ENCODE measurements at places on chromosomes 5 and 9.

GRCh38 chr9:131997076-131997475 is 82.6 kb downstream of the MED27 start:
- DNase-seq = no peak

GRCh38 chr5:32639943-32640342 is 54.6 kb downstream of the SUB1 start:
- DNase-seq = peak; percentile 83

DNA sequence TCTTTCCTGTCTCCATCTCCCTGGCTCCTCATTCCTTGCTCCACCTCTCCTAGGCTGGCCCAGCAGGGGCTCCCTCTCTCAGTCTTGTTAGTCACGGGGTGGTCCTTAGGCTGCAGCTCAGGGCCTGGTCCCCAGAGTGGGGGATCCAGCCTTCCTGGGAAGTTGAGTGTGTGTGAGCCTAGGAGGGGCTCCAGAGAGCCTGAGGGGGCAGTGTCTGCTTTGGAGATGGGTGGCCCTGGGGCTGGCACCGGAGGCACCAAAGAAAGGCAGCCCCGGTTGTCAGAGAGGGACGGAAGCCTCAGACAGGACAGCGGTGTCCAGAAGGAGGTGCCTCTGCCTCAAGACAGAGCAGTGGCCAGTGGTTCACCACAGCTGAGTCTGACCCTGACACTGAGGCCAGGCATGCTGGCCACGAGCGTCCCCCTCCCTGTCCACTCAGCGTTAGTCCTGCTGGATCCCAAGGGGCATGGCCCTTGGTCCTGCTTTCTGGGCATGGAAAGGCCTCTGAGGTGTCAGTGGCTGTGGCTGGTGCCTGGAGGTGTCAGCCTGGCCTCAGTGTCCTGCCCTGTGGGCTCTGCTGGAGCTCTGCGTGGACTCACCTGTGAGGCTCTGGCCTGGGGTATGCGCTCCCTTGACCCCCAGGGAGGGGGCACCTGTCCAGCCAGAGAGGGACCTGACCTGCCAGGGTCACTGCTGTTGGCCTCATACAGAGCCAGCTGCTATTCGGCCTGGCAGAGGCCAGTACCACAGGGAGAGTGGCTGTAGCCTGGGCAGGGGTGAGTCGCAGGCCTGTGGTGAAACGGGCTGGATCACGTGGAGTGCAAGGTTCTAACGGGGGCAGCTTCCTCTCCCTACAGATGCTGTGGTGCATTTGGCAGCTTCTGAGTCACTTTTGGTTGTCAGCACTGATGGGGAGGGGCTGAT is 130.6 kb downstream of the CACNA1B start:
- no peak for DNase-seq

DNA sequence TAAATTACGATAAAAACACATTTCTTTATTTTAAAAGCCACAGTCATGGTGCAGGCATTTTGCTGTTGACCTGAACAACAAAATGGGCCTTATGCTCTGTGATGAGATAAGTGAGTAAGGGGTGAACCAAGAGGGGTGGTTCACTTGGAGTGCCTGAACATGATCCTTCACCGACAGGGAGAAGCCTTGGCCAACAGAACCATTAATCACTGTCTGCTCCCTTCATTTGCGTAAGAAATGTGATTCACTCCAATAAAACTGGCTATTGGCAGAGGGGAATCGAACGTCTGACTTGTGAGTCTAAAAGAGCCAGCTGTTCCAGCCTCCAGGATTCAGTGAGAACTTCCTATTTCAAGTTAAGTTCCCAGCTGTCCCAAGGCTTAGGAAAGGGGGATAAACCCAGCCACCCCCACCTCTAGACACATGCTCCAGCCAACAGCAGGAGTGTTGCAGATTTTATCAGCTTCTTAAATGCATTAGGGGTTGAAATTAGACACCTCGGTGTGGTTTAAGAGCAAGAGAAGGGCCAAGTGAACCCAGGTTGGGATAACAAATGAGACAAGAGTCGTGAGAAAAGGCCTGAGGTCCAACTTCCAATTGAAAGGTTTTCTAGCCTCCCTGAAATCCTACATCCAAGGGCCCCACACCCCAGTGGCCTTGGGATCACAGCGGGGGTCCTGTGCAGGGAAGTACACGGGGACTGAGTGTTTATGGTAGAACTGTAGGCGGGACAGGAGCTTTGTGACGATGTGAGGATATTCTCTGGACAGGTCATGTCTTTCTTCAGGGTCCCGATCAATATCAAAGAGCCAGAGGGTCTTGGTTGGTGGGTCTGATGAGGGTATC is 131.4 kb upstream of the LHFPL2 start:
- DNase-seq = peak; percentile 84

GRCh38 chr5:178590141-178590923 is at the start of gene COL23A1:
TSS of gene COL23A1 (minus strand) at chr5:178590393.
- no peak for DNase-seq

GRCh38 chr5:58285900-58286299 is 174.0 kb downstream of the PLK2 start:
- no peak for DNase-seq

DNA sequence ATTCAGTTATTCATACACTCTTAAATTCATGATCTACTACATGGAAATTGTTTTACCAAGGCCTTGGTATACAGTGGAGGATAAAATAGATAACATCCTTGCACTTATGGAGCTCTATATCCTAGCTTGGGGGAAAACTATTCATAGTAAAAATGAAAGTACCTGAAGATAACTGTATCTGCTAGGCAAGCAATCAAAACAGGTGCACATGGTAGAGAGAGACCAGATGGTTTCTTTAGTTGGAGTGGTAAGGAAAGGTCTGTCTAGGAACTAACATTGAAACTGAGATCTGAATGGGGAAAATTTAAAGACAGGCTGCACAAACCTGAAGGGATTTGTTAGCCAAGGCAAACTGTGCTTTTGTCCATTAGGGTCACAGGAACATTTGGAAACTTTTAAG is 11.1 kb upstream of the SLCO4C1 start:
- DNase-seq = no peak

GRCh38 chr9:125106285-125106893 is 36.9 kb downstream of the SCAI start:
- no peak for DNase-seq

- no peak for DNase-seq
Observed at GRCh38 chr5:14284392-14285148, 141.4 kb downstream of the TRIO start.

- DNase-seq = no peak
Observed at GRCh38 chr9:107404161-107404560, 85.4 kb downstream of the KLF4 start.

Measured in epithelial cell of prostate (primary cell).